ENCODE measurements at places on chromosomes 2 and 18. TPM values are rescaled to one million over a fixed set of nuclear protein-coding genes. Genes with fewer than 3 reads are reported as not detected.

DNA sequence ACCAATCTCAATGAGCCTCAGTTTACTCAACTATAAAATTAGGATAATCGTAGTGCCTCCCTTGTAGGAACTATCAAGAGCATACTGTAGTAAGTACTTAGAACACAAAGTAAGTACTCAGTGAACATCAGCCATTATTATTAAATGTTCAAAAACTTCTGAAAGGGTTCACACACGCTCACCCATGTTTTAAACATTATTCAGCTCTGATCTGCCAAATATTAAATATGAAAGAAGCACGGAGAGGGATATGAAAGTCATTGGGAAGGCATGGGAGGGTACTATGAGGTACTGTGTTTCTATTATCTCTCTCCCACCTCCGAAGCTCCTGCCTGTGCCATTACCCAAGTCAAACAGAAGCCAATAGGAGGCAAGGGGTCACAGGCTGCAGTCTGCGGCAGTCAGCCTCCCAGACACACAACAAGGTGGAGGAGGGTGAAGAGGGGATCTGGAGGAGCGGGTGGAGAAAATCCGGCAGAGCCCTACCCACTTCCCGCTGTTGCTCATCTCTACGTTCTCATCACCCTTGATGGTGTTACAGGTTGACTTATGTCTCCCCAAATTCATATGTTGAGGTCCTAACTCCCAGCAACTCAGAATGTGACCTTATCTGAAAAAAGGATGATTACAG, 2.0 kb upstream of the TBC1D8 start:
- H3K27ac ChIP-seq = no peak overlapping the region
- no peaks in the 10 kb centered on the region for H3K36me3 ChIP-seq
- no peak for DNase-seq

Gene MC4R
- not detected for total RNA-seq

DNA sequence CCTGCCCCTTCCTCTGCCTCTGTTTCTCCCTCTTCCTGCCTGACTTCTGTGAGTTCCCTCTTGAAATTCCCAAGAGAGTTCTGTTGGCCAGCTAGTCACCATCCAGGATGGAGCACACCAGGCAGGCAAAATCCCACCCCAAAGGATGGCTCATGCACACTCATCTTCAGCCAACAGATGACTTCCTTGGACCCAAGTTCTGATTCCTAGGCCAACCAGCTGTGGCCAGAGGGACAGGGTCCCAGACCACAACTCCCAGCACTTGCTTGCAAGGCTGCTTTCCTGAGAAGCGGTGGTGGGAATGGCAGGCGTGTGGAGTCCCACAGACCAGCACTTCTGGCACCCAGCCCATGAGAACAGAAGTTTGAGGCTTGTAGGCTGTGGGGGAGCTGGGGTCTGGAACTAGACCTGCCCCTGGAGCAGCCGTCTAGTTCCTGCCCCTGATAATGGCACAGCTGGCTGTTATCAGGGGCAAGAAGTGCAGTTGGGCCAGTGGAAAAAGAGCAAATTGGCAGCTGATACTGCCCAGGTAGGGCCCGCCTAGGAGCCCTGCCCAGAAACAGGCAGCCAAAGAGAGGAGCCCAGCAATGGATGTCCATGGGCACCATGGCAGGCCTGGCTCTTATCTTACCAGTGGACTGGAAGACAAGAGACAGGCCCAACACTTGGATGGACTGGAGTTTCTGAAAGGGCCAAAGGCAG, 56.7 kb downstream of the CYP26B1 start:
- no peak overlapping the region for H3K4me3 ChIP-seq
- H3K36me3 ChIP-seq = no peaks in the 10 kb centered on the region
- H3K27me3 ChIP-seq = no peaks in the 10 kb centered on the region
- no peak for DNase-seq
- no peak overlapping the region for H3K27ac ChIP-seq
- H3K4me1 ChIP-seq = no peaks in the 10 kb centered on the region

Gene DAW1
- not detected for total RNA-seq

Gene DCC
- not detected for total RNA-seq

- peak overlapping the region; percentile 24 for H3K27ac ChIP-seq
- no peaks in the 10 kb centered on the region for H3K27me3 ChIP-seq
- H3K4me1 ChIP-seq = peaks cover 40% of the 10 kb centered on the region
- peak overlapping the region; percentile 84 for H3K4me3 ChIP-seq
- DNase-seq = no peak
- peaks cover 29% of the 10 kb centered on the region for H3K36me3 ChIP-seq
Observed at GRCh38 chr18:70194227-70194890, 11.1 kb downstream of the RTTN start.

- no peak overlapping the region for H3K4me3 ChIP-seq
- H3K4me1 ChIP-seq = no peaks in the 10 kb centered on the region
- no peaks in the 10 kb centered on the region for H3K36me3 ChIP-seq
- DNase-seq = no peak
Observed at GRCh38 chr2:150887926-150888325, 373.7 kb downstream of the RBM43 start.

- DNase-seq = no peak
- H3K36me3 ChIP-seq = no peaks in the 10 kb centered on the region
- H3K27me3 ChIP-seq = peaks cover 51% of the 10 kb centered on the region
- no peak overlapping the region for H3K27ac ChIP-seq
- H3K4me1 ChIP-seq = peaks cover 5% of the 10 kb centered on the region
Observed at GRCh38 chr2:232634206-232635150, 1.1 kb downstream of the EFHD1 start.

DNA sequence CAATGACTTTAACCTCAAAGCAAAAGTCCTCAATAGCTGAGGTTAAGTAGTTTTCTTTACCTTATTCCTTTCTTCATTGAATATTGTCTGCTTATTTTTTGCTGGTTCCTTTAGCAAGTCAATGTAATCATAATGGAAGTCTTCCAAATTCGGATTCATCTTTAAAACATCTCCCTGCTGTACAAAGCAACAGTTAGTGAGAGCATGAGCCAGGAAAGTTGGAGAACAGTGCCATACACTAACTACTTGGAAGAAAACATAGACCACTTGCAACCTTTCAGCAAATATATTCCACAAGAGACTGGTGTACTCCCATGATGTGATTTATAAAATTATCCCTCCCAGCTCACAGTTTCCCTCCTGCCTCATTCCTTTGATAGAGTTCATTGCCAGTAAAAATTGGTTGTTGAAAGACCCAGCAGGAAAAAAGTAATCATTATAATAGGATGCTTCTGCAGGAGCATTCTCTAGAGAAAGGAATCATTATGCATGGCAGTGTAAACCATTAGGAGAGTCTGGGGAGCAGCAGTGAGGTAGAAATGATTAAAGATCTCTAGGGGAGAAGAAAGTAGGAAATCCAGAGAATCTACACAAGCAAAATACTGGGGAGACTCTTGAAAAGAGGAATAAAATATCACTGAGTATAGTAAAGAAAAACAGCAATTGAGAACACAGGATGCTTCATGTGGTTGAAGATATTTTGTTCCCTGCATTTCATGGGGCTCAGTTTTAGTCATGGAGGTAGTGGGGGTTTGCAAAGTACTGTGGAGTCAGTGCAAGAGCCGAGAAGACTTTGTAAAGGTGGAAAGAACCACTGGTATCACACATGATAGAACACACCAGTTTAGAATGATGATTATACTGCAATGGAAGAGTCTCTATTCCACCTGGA, 38.6 kb upstream of the TTN start:
- H3K27me3 ChIP-seq = no peaks in the 10 kb centered on the region
- H3K36me3 ChIP-seq = peaks cover 4% of the 10 kb centered on the region
- H3K4me3 ChIP-seq = no peak overlapping the region
- no peak overlapping the region for H3K27ac ChIP-seq
- no peaks in the 10 kb centered on the region for H3K4me1 ChIP-seq
- DNase-seq = no peak

Gene SULT1C2
- not detected for total RNA-seq

DNA sequence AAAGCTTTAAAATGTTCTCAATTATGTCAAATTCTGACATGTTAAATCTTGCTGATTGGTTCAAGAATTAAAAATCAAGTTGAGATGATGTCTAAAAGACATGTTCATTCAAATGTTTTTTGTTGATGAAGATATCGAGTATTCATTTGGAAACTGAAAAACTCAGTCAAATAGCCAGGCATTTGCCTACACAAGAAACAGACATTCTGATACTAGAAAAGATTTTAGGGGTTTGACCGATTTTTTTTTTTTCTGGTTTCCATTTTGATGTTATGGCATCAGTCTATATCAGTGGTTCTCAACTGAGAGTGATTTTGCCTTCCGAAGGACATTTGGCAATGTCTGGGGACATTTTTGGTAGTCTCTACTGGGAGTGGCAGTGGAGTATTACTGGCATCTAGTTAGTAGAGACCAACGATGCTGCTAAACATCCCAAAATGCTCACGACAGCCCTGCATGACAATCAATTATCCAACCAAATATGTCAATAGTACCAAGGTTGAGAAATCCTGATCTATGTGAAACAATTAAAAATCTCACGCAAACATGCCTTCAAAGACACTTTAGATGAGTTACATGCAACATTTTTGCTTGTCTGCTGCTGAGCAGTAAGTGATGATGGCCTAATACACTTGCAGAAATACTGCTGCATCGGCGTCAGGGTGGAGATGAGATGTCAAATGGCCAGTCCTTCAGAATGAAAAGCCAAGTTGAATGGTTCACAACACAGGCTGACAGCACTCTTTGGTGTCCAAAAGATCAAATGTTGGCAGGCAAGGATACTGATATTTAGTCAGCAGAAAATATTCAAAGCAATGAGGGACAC, 12.5 kb downstream of the RASGRP3 start:
- H3K27me3 ChIP-seq = peaks cover 31% of the 10 kb centered on the region
- peak overlapping the region; percentile 71 for H3K27ac ChIP-seq
- peak overlapping the region; percentile 65 for H3K4me3 ChIP-seq

Measured in natural killer cell treated with Interleukin-12 subunit alpha and Interleukin-12 subunit beta and Interleukin-15 and Interleukin-18, amount 100 ng/mL, for 72 hours (primary cell).